Stimulated activated naive CD8-positive, alpha-beta T cell treated with anti-CD3 and anti-CD28 coated beads, Interleukin-15, amount 100 ng/mL, for 72 hours (primary cell): ENCODE measurements at places on chromosomes 11 and 22.

GRCh38 chr11:69148806-69149205 is 6.9 kb upstream of the SMIM38 start:
- no peak for DNase-seq

DNA sequence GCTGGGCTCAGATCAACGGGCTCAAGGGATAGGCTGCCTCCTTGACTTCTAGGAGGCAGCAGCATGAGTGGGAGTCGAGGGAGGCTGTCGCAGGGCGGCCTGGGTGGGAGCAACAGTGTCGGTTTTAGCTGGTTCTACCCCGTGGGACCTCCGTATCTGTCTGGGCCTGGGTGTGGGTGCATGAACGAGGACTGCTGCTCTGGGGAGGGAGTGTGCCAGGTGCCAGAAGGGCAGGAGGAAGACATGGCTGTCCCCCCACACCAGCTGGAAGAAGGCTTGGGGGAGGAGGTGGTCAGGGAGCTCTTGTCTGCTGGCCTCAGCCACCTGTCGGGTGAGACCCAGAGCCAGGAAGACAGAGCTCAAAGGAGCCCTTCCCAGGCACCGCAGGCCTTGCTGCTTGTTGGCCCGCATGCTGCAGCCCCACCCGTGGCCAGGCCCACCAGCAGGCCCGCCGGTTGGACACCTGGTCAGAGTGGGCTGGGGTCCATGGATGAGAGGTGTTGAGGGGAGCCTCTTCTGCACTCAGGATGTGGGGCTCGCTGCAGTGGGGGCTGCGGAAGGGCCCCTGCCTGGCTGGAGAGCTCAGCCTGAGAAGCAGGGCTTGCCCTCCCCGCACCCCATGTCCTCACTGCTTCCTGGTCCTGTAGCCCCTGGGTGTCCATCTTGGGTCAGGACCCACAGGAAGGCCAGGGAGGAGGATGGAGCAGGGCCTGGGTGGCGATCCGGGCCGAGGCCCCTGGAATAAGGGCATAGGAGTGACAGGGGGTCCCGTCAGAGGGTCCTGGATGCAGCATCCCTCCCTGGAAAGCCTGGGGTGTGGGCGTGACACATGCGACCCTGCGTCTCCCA is 3.4 kb downstream of the CEND1 start:
- DNase-seq: no peak

DNA sequence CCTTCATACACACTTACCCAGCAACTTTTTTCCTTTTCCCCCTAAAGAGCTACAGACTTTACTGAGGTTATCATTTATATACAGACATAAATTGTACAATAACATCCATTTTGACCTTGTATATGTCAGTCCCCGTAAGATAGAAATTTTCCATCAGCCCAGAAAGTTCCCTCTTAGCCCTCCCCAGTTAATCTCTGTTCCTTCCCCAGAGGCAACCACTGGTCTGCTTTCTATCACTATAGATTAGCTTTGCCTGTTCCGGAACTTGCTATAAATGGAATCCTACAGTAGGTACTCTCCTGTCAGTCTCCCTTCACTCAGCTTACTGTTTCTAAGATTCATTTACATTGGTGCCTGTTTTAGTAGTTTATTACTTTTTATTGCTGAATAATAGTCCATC is 54.9 kb downstream of the TSPAN18 start:
- DNase-seq: no peak

DNA sequence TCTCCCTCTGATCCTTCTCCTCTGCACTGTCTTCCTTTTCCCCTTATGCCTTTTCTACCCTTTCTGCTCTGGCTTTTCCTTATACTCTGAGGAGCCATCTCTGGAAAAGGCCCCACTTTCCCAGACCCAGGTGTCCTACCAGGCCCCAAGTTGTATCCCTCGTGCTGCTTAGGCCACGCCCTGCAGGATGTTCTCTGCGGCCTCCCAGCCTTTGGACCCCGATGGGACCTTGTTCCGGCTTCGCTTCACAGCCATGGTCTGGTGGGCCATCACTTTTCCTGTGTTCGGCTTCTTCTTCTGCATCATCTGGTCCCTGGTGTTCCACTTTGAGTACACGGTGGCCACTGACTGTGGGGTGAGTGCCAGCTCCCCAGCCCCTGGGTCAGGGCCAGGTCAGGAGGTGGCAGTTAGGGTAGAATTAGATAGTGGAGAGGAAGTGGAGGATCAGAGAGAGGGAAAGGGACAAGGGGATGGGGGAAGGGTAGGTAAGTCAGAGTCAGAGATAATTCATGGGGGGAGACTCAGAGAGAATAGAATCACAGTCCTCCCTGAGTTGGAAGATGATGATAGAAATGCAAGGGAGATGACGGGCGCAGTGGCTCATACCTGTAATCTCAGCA is 8.9 kb downstream of the PGAP2 start:
- DNase-seq: no peak

DNA sequence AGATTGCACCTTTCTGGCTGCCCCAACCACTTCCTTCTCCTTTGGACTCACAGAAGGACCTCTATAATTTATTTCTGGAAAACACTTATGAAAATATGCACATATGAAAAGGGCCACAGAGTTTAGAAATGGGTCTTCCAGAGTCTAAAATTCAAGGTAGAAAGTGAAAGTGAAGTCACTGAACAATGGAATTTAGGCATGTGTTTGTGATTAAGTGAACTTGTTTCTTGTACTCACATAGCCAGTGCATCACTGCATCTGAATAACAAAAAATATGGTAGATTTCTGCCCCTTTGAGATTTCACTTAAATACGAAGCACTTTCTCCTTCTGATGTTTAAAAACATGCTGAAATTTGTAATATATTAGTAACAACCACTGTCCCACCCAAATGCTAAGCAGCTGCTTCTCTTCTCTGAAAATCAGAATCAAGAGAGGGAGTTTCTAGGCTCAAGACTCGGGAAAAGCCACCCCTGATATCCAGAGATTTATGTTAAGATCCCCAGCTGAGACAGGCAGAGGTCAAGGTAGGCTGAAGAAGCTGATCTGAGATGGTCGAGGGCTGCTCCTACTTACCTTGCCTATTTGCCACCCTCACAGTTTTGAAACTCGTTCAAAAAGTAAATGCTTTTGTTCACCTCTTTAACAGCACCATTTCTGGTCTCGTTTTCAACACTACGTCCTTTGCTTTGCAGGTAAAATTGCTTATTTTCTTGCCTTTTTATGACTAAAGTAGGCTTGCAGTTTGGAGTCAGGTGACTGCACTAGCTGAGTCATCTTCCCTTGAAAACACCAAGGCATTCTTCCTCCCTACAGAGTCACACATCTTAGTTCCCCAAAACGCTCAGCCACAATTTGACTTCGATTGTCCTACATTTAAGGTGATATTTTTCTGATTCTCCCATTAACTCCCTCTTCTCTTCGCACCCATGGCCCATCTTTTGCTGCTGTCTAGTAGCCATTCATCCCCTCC is at the start of gene XKR3:
Gene XKR3 (minus strand): TSS at position 696 of the 972 bp plus-strand sequence. CDS start 17,338 bp downstream, outside the sequence.
- DNase-seq: no peak

GRCh38 chr11:126466236-126467045 is 111.0 kb downstream of the ST3GAL4 start:
- DNase-seq: no peak

- no peak for DNase-seq
Measured at GRCh38 chr11:45145379-45146071, 914 bp upstream of the PRDM11 start.
